ENCODE measurements at places on chromosomes 5 and 9.

DNA sequence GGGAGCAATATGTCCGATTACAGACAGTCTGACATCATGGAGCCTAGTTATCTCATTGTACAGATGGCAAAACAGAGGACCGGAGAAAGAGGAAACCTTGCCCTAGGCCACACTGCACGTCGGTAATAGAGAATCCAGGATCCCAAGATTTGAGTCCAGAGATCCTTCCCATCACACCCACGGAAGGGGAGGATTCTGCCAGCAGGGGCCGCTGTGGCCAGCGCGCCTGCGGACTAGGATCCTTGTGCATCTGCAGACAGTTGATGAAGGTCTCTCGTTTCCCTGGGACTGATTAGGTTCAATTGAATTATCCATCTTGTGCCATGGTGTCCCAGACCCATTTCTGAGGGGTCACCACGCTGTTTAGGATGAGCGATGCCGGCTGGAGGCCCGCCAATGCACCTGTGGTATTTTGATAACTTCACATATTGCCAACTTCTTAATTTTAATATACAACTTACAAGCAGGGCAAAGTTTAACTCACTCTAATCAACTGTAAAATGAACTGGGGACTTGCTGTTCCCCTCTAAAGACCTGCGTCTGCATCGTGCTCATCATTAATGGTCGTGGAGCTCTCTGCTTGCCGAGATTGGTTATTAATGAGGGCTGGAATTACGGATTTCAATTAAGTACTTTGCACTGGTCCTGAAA, 592.7 kb upstream of the BRINP1 start:
- DNase-seq, result no peak

- DNase-seq, result no peak
Measured at GRCh38 chr5:145912019-145912418, 24.4 kb upstream of the SH3RF2 start.

DNA sequence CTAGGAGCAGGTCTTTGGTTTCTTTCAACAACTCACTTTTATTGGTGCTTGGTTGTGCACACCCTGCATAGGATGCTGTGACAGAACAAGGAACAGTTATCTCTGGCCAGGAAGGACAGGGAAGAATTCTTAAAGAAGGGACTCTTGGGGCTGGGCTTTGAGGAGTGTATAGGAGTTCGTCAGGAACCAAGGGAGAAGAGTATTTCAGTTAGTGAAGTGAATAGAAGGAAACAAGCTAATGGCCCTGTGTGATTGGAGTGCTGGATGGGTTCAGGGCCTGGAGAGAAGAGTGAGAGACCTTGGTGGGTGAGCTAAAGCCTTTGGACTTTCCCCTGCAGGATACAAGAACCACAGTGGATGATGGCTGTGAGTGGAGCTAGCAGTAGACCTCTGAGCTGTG, 32.2 kb downstream of the DAB2IP start:
- no peak for DNase-seq

- DNase-seq, result no peak
Measured at GRCh38 chr5:159359408-159359807, 29.1 kb upstream of the IL12B start.

DNA sequence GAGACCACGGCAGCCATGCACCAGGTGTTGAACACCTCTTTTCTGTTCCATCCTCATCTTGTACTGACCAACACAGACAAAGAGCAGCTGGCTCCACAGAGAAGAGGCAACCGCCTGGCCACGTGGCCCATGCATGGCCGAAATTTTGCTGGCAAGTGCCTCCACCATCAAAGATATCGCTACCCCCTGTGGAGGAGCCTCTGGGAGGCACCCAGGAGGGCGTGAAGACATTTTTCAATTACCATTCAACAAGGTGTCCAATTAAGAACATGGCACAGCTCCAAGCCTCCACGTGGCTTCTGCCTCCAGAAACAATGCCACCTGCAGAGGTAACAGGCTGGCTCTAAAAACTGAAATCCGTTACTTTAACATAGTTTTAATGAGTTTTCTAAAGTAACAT, 54.4 kb upstream of the CKS2 start:
- DNase-seq, result no peak

DNA sequence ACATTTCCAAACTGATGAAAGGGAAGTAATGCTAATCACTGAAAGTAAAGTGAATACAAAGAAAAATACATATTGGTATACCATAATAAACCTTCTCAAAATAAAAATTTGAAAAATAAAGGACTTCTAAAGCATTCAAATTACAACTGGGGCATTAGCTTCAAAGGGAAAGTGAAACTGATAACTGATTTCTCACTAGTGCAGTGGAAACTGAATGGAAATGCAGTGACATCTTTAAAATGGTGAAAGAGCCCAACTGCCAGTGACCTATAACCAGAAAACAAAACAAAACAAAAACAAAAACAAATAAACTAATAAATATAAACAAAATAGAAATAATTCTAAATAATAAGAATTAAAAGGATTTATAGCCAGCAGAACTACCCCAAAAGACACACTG, 297.5 kb upstream of the GRIN3A start:
- no peak for DNase-seq

- DNase-seq, result no peak
Measured at GRCh38 chr9:135480071-135480939, 723 bp downstream of the PPP1R26 start.

- no peak for DNase-seq
Measured at GRCh38 chr5:178461004-178461730, 129.0 kb downstream of the COL23A1 start.

- no peak for DNase-seq
Measured at GRCh38 chr5:61933787-61934626, 372.0 kb upstream of the KIF2A start.

GRCh38 chr9:88230612-88231011, 92.3 kb upstream of the SPATA31C2 start:
- no peak for DNase-seq

DNA sequence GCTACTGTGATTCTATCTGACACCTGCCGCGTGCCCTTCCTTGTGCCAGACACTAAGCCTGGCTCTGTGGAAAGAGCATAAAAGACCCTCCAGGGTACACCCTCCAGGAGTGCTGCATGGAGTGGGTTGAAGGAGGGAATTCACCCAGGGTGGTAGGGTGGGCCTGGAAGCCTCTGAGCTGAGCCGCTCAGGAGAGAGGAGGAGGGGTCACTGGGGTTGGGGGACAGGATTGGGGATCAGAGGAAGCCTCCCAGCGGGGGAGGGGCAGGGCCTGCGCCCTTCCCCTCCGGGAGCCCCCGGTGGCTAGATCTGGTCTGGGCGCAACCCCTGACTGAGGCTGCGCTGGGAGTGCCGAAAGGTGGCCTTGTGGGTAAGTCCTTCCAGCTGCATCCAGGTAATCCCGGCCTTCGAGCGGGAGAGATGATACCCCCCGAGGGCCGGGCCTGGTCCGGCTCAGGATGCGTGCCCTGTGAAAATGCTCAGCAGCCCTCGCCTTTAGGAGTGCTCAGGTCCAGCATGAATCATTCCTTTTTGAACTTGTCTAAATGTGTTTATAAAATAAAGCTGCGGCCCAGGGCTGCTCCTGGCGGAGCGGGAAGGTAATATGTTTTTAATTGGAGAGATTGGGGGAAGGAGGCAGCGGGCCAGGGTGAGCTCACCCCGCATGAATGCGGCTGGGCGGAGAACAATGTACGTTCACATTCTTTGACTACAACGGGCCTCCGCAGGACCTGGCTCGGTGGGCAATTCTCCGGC, 118.1 kb upstream of the SMIM23 start:
- DNase-seq, result no peak

DNA sequence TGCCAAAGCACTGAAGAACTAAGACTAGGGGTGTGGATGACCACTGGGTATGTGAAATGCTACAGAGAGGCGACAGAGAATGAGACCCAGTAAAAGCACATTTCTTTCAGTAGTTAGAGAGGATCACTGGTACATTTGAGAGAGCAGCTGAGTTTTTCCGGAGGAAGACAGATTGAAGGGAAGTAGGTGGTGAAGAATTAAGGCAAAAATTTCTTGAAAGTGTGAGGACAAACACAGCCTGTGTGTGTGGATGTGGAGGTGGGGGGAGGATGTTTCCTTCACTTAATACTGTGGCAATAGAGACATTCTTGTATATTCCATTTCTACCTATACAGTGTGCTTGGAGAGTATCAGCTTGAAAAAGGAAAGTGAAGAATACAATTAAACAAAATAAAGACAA, 871.2 kb upstream of the DMAC1 start:
- no peak for DNase-seq

GRCh38 chr5:119382169-119382568, 26.4 kb downstream of the TNFAIP8 start:
- DNase-seq, result no peak

- DNase-seq, result no peak
Measured at GRCh38 chr9:7790022-7790818, 9.4 kb downstream of the DMAC1 start.

DNA sequence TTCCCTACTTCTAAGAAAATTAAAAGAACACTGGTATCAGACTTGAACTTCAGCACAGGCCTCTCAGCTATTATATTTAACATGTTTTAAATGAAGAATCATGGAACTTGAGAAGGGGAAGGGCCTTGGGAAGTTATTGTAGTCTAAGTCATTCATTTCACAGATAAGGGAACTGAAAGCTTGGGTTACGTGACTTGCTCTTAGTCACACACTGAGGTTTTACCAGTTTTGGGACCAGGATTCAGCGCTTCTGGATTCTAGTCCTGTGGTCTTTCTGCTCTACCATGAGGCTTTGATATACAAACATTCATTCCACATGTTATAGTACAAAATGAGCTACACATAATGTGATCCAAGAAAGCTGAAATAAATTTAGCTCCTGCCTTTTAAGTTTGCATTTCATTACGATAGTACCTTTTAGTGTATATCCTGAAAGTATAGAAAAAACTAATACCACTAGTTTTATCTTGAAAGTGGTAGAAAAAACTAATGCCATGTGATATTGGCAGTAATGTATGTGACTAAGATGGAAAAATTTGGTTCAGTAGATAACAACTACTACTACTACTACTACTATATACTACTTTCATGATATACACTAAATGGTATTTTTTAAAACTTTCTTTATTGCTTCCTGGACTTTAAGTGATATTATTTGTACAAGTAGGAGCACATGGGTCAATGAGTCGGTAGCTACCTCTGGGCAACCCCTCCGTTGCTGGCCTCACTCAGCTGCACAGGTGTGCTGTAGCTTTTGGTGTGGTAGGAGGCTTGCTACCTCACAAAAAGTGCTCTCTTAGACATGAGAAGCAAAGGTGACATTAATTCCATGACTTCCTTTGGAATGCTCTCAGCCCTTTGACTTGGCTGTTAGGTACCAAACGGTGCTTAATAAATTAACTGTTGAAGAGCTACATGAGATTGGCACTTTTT, 40.7 kb downstream of the F2RL2 start:
- no peak for DNase-seq

GRCh38 chr9:97039514-97039860, 545 bp upstream of the CTSV start:
- DNase-seq, result peak; percentile 36

GRCh38 chr5:24005384-24005783, 498.0 kb downstream of the PRDM9 start:
- DNase-seq, result no peak

GRCh38 chr9:132404228-132404881, 2.3 kb downstream of the TTF1 start:
- no peak for DNase-seq

GRCh38 chr5:92370032-92370431, 986.9 kb upstream of the ARRDC3 start:
- DNase-seq, result no peak

DNA sequence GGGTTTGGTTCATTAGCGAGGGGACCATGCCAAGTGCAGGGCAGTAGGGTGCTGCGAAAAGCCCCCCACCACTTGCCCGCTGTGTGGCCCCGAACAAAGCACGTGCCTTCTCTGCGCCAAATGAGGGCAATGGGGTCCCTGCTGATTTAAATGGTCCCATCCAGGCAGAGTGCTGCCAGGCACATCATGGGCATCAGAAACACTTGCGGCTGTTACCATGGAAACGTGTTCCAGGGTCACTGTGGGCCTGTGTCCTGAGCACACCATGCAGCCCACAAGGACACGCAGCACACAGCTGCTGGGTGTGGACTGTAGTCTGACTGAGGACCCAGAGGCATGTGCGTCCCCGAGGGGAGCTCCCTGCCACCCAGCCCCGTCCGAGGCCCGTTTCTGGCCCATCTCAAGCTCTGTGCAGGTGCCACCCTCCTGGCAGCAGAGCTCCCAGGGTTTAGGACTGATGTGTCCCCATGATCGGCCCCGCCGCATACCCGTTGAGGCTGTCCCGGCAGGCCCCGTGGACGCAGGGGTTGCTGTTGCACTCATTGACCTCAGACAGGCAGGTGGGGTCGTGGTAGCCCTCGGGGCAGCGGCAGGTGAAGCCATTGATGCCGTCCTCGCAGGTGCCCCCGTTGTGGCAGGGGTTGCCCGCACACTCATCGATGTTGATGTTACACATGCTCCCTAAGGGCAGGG, 31.3 kb upstream of the SEC16A start:
- DNase-seq, result no peak

DNA sequence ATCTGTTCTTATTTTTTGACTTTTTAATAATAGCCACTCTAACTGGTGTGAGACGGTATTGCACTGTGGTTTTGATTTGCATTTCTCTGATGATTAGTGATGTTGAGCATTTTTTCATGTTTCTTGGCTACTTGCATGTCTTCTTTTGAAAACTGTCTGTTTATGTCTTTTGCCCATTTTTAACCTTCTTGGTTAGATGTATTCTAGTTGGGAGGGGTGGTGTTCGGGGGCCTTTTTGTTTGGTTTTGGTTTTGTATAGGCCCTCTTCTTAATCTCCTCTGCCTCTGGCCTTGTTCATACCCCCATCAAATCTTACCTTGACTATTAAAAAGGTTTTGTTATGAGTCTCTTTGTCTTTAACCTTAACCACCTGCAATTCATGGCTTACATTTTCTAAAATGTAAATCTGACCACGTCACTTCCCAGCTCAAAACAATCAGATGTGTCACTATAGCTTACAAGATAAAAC, 107.8 kb upstream of the NR4A3 start:
- DNase-seq, result no peak

DNA sequence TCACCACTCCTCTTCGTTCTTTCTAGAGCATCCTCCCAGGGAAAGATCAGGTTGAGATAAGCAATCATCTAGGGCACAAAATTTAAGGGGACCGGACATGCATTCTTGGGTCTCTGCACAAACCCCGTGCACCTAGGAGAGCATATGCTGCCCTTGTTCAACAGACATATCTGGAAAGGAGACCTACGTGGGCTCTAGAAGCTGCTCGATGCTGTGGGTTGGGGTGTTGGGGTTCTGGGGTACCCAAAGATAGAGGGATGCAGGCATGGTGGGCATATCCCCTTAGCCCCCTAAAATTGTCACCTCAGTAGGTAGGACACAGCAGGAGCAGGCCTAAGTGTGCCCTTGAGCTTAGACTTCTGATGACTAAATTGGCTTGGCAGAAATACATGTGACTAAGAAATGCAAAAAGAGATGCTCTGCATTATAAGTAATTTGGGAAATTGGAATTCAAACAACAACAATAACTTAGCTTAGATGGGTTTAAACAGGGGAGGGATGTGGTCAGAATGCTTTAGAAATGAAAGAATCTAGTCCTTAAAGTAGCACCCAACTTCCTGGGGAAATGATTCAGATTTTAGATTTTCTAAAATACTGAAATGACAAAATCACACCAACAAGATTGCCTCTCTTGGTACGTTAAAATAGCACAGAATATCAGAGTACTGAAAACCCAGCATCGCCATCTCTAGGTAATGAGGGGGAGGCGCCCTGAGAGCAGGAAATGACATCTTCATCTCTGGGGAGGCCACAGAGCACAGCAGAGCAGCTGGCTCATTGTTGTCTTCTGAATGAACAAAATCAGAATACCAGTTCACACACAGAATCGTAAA, 172.3 kb downstream of the GNA14 start:
- no peak for DNase-seq

- DNase-seq, result no peak
Measured at GRCh38 chr5:156221816-156222215, 105.1 kb upstream of the SGCD start.
